M059J (cell line): ENCODE measurements at places on chromosomes 6 and 20.
A peak's percentile ranks its signal among the peaks of the same experiment; 100 is the strongest.

DNA sequence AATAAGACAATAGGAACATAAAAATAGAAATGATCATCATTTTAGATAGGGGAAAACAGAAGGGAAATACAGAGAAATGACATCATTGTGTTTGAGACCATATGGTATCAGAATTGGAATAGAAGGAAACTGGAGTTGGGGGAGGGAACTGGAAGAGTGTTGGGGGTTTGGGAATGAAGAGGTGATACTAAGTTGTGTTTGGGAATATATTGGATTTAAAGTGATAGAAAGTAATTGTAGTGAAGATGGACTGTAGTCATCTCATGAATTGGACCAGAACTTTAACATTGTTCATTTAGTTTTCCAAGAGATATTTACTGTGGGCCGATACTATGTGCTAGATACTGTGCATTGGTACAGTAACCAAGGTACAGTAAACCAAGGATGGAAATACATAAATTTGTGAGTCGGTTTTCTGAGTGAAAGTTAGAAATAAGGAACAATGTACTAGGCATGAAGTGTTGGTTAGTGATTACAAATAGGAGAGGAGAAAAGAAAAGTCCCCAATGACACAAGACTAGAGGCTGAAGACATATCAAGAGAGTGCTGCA is 32.3 kb downstream of the KCNQ5 start:
- DNase-seq = no peak

- no peak for DNase-seq
Measured at GRCh38 chr20:41452226-41452625, 85.6 kb upstream of the EMILIN3 start.

- no peak for DNase-seq
Measured at GRCh38 chr6:22748681-22749080, 179.3 kb downstream of the HDGFL1 start.

GRCh38 chr6:125013938-125014660 is 51.9 kb downstream of the RNF217 start:
- peak; percentile 55 for DNase-seq

- DNase-seq = peak; percentile 95
Measured at GRCh38 chr6:148525453-148525852, 182.8 kb downstream of the SASH1 start.

GRCh38 chr6:13098793-13099570 is 229.4 kb downstream of the TBC1D7 start:
- peak; percentile 11 for DNase-seq

GRCh38 chr20:36773107-36773596 is 411 bp downstream of the DSN1 start:
- DNase-seq = peak; percentile 20
